ENCODE measurements at places on chromosomes 13 and 19. TPM values are rescaled to one million over a fixed set of nuclear protein-coding genes. Genes with fewer than 3 reads are reported as not detected.

- no peak for DNase-seq
Measured at GRCh38 chr19:4386041-4386782, 14.1 kb downstream of the SH3GL1 start.

GRCh38 chr13:73338389-73338788, 279.6 kb downstream of the KLF5 start:
- no peak for DNase-seq

GRCh38 chr19:6723738-6724137, 3.3 kb upstream of the C3 start:
- DNase-seq, result no peak

The ZGLP1 gene
- total RNA-seq, result 9.4 TPM

DNA sequence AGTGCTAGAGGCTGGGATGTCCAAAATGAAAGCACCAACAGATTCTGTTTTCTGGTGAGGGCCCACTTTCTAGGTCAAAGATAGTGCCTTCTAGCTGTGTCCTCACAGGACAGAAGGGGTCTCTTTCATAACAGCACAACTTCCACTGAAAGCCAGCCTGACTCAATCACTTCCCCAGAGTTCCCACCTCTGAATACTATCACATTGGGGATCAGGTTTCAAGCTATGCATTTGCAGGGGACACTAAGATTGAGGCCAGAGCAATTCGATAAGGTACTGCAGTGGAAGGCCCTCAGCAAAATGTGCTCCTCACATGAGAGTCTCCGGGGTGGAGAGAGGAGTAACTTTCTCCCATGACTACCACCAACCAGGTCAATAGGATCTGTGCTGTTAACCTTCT, 1501.5 kb downstream of the EFNB2 start:
- DNase-seq, result no peak

DNA sequence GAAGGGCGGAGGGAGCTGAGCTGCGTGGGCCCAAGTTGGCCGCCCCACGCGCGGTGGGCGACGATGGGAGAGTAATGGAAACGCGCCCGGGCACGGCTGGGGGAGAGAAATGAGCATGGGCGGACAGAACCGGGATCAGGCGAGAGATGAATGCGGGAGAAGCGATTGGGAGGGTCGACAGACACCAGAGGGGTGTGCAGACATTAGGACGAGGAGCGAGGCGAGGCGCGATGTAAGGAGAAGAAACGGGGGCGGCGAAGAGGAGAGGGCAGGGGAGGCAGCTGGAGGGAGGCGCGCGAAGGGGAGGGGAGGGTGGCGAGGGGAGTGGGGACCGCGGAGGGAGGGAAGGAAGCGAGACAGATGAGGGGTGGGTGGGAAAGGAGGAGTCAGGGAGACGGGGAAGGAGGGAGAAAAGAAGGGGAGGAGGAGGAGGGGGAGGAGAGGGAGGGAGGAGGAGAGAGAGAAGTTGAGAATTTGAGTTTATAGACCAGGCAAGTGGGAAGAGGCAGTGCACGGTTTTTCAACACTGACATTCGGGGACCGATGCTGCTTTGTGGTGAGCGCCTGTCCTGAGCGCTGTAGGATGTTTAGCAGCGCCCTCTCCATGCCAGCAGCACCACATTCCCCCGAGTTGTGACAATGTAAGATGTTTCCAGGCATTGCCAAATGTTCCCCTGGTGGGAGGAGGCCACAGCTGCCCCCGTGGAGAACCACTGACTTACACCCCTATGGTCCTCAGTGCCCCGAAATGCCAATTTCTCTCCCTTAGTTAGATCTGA, at the start of gene SHISA7:
Gene SHISA7, minus strand, starts transcription at position 256 of the 779 bp plus-strand sequence. CDS start 437 bp downstream, outside the sequence.
- no peak for DNase-seq

All from glutamatergic neuron (in vitro differentiated cells).